ENCODE measurements at places on chromosomes 3 and 15.
A peak's percentile ranks its signal among the peaks of the same experiment; 100 is the strongest.

GRCh38 chr15:25439369-25439836 lies 579 bp upstream of the UBE3A start:
- DNase-seq, result peak; percentile 57

GRCh38 chr15:67803299-67803698 lies 22.0 kb upstream of the SKOR1 start:
- DNase-seq, result no peak

DNA sequence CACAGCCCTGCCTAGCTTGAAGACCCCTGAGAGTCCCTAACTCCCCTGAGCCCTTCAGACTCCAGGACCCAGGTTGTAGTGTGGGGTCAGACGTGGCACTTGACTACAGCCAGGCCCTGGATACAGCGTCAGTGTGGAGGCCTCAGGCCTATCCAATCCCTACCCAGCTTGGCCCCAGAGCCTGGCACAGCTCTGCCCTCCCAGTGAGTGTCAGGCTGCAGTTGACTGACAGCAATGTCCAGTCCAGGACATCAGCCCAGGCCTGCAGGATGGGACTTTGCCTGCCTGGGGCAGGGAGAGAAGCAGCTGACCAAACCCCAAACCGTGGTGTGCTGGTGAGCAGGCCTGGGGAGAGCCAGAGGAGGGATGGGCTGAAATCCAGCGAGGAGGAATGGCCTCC lies 27.3 kb downstream of the KLF13 start:
- no peak for DNase-seq

- no peak for DNase-seq
Measured at GRCh38 chr15:88219623-88220022, 36.9 kb downstream of the NTRK3 start.

DNA sequence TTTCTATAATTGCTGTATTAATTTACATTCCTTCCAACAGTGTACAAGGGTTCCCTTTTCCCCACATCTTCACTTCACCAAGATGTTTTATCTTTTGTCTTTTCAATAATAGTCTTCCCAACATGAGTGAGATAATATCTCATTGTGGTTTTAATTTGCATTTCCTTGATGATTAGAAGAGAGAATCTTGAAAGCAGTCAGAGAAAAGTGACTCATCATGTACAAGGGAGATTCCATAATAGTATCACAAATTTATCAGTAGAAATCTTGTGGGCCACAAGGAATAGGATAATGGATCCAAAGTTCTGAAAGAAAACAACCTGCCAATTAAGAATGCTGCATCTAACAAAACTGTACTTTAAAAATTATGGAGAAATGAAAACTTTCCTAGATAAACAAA lies 189.3 kb downstream of the NECTIN3 start:
- DNase-seq, result no peak

DNA sequence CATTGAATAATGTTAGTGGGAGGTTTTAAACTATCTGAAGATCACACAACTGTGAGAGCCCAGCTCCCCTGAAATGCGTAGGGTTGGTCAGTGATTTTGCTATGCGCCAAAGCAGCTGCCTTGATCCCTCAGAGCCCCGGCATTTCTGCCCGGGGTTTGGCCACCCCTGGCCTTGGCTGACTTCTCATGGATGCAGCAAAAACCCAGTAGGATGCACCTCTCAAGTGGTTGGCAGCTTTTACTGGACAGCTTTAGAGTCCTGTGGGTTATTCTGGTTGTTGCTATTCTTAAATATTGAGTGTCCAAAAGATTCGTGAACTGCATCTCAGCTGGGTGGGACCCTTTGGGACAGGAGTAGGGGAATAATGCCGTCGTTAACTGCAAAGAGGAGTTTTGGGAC lies 291.7 kb upstream of the CTDSPL start:
- no peak for DNase-seq

DNA sequence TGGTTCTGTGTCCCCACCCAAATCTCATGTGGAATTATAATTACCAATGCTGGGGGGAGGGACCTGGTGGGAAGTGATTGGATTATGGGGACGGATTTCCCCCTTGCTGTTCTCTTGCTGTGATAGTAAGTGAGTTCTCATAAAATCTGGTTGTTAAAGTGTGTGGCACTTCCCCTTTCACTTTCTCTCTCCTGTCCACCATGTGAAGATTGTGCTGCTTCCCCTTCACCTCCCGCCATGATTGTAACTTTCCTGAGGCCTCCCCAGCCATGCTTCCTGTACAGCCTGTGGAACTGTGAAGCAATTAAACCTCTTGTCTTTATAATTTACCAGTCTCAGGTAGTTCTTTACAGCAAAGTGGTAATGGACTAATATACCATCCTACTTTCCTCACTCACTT lies 289.6 kb downstream of the EFHB start:
- DNase-seq, result no peak

- no peak for DNase-seq
Measured at GRCh38 chr3:88267441-88267840, 117.7 kb downstream of the C3orf38 start.

DNA sequence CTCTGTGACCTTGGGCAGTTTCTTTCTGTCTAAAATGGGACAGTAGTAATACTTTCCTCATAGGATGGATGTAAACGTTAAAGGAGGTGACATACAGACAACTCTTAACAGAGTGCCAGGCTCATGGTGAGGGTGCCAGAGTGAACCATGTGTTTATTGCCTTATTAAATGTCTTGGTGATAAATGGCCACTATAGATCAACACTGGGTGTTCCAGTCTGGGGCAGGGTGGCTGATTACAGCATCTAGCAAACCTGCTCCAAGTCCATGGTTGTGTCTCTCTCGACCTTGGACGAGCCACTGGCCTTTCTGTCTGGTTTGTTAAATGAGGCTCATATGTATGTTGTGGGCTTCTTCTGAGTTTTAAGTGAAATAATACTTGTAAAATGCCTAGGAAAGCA lies 75.1 kb downstream of the TRAK1 start:
- DNase-seq, result no peak

DNA sequence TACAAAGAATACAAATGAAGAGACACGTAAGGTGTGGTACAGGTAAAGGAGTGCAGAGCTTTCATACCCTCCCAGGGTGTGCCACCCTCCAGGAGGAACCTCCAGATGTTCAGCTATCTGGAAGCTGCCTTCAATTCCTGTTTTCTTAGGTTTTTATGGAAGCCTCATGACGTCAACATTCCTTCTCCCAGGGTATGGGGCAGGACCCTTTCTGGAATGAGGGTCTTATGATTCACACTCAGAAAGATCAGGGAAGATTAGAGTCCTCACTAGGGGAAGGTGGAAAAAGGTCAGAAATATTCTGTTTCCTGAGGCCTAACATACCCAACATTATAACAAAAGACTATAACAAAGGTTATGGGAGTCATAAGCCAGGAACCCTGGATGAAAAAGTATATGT lies 99.8 kb upstream of the PLCL2 start:
- no peak for DNase-seq

DNA sequence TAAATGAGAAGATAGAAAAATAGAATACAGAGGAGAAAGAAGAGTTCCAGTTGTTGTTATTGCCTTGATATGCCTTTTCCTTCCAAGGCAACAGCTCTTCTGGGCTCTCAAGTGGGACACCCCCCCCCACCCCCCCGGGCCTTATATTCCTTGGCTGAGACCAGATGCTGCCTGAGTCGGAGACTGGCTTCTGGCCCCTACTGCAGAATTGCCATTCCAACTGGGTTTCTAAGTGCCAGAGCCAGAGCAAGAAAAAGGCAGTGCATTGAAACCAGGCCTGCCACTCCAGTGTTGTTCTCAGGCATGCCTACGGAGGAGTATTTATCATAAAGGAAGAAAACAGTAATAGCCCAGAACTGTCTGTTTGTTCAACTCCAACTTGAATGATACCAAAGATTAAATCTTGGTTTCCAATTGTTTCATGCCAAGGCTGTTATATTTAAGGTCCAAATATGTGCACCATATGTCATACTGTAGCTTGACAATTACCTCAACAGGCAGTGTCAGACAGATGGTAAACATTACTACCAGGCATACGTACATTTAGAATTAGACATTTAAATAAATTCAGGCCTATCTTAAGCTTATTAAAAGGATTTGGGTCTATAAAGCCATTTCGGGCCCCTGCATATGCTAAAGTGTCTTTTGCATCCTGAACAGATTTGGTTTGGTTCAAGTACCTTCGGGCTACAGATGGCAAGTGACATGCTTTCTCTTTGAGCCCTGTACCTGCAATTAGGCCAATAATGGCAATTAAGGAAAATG lies 209.9 kb upstream of the SEMA6D start:
- no peak for DNase-seq

GRCh38 chr3:38139191-38139590 lies 730 bp downstream of the MYD88 start:
- DNase-seq, result no peak

DNA sequence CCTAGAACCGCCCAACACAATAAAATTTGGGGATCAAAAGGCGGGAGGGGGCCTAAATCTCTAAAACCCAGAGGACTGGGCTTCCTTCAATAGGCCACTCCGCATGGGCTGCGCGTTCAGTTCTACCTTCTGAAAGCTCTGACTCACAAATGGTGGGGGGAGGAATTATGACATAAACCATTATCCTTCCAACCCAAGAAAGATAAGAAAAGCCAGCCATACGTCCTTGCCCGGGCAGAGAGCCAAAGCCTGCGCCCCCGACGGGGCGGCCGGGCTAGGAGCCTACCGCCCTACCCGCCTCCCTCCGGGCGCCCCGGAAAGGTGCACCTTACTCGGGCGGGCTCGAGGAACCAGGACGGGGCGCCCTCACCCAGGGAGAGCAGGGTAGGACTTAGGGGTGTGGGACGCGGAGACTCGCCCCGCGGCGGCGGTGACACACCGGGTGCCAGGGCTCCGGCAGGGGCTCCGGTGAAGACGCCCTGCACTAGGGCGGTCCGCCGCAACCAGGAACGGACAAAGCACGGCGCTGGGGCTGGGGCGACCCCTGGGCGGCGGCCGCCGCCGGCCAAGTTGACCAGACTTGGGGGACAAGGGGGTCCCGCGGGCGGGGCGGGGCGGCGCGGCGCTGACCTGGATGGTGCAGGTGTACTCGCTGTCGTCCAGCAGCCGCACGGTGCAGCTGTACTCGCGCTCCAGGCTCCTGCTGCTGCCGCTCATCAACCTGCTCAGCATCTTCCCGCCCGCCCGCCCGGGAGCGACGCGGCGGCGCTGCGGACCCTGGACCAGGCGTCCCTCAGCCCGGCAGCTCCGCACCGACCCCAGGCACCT lies 534 bp downstream of the FRMD5 start:
- peak; percentile 57 for DNase-seq

DNA sequence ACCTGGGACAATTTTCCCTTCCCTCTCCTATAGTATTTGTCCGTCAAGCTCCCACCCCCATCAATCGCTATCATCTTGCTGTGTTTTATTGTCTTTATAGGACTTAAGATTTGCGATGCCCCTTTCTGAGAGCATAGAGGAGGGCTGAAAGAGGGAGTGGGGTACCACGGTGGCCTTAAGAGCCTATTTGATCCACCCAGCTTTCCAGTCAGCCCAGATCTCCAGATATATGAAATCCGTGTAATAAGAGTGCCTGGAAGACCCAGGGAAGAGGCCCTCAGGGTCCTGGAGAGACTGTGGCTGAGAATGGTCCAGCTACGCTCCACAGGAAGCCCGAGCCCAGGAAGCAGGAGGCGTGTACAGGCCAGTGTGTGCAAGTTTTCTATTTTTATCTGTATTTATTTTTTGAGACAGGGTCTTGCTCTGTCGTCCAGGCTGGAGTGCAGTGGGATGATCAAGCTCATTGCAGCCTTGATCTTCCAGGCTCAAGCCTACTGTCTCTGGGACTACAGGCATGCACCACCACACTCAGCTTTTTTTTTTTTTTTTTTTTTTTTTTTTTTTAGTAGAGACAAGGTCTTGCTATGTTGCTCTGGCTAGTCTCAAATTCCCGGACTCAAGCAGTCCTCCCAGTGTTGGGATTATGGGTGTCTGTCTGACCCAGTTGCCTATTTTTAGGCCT lies 964 bp upstream of the NCKIPSD start:
- DNase-seq, result no peak

DNA sequence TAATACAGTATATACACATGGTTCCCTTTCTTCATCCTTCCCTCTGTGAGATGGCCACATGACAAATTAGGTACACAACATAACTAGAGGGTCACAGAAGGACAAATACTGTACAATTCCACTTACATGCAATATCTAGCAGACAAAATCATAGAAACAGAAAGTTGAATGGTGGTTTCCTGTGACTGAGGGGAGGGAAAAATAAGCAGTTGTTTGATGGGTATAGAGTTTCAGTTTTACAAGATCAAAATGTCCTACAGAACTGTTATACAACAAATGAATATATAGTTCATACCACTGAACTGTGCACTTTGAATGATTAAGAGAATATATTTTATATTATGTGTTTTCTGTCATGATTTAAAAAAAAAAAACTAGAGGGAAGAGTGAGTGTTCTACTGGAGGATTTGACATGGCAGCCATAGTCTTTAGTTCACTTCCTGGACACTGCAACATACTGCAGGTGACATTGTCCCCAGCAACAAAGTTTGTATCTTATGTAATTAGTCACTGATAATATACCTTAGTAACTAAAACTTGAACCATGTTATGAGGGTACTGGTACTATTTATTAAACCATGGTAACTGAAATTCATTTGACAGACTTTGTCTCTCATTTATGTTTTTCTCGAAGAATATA lies 37.2 kb downstream of the CCDC54 start:
- DNase-seq, result no peak

DNA sequence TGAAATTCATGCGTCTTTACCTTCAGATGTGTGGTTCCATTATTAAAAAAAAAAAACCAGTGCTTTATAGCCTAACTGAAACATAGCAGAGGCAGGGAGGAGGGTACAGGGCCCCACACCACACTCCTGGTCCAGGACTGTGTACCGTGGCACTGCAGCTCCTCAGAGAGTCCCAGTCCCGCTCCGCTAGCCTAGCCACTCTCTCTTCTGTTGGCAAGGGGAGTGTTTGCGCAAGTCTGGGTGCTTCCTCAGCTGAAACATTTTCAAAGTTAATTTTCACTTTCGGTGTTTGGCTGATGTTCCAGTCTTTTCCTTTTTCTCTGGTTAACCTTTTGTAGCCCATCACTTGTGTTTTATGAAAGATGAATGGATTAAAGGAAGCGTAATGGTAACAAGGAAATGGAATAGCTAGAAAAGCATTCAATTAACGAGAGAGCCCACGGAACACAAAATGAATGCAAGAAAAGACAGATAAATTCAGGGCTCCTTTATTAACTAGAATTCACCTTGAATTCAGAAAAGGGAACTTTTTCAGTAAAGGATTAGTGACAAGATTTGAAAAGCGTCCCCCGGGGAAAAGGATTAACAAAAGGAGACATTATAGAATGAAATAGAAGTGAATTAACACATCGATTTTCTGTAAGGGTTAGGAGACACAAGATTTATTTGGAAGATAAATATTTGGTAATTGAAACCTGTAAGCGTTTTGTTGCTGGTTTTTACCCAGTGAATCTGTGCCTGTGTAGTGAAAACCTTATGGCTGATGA lies 177.0 kb downstream of the CACNA2D3 start:
- DNase-seq, result no peak

DNA sequence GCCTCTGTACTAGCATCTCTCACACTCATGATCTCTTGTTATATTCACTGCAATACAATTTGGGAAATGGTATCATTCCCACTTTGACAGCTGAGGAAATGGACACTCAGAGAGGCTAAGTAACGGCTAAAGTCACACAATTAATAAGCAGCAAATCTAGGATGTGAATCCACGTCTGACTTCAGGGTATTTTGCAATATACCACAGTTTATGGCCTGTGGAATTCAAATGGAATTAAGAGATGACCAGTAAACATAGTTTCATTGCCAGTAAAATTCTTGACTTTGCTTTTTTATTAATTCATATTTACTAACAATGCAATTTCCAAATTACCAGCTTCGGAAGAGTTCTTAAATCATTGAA lies 61.1 kb downstream of the CCNL1 start:
- no peak for DNase-seq

GRCh38 chr3:122014741-122015140 lies 7.3 kb downstream of the ILDR1 start:
- no peak for DNase-seq

GRCh38 chr3:165439765-165440164 lies 243.6 kb upstream of the SLITRK3 start:
- no peak for DNase-seq

Measured in NCI-H2227 treated with DMSO at 0.1 percent for 48 hours (cell line).